Aorta (tissue), 5 donors: ENCODE measurements at places on chromosomes 5 and 9. TPM values are rescaled to one million over a fixed set of nuclear protein-coding genes. Genes with fewer than 3 reads are reported as not detected.

The CD72 gene
- total RNA-seq = 3.7 TPM

The PCDHB16 gene
- 7.4 TPM for total RNA-seq

The ZCCHC7 gene
- total RNA-seq = 30.5 TPM

The UBLCP1 gene
- 23.5 TPM for total RNA-seq

The HSD17B3 gene
- 2.2 TPM for total RNA-seq

The LECT2 gene
- not detected for total RNA-seq

The FIBCD1 gene
- total RNA-seq = not detected

The COL15A1 gene
- total RNA-seq = 53.3 TPM

The RNF183 gene
- total RNA-seq = not detected
